ENCODE measurements at places on chromosomes 5 and 9.
A peak's percentile ranks its signal among the peaks of the same experiment; 100 is the strongest.

GRCh38 chr5:168843277-168844015 is 264.3 kb upstream of the PANK3 start:
- DNase-seq: no peak

- DNase-seq: peak; percentile 96
These were observed 795 bp upstream of the PJA2 start for GRCh38 chr5:109410389-109411148.

- no peak for DNase-seq
These were observed 24.0 kb downstream of the HNRNPK start for GRCh38 chr9:83956086-83956435.

DNA sequence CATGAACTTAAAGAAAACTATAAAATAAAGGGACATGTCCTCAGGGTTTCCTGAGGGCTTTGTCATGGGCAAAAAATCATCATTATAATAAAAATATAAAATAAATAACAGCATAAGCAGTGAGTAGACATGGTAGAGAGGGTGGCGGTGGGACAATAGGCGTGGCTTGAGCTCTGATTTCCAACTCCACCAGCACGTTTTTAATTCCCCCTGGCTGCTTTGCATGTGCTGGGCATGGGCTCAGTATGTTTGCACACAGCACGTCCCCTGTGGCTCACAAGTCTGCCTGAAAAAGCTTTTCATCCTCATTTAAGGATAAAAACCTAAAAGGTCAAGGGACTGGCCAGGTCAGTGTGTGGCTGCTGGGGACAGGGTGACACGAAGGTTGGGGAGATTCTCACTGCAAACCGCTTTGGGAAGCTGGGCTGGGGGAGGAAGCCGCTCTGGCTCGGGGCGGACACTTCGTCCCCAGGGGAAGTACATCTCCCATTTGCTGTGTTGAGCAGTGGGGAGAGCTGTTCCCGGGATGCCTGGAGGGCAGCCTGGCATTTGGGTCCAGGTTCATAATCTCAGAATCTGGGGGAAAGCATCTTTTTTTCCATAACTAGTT is 32.6 kb downstream of the NKX2-5 start:
- peak; percentile 53 for DNase-seq

GRCh38 chr9:124929464-124929863 is 11.4 kb downstream of the GOLGA1 start:
- no peak for DNase-seq

DNA sequence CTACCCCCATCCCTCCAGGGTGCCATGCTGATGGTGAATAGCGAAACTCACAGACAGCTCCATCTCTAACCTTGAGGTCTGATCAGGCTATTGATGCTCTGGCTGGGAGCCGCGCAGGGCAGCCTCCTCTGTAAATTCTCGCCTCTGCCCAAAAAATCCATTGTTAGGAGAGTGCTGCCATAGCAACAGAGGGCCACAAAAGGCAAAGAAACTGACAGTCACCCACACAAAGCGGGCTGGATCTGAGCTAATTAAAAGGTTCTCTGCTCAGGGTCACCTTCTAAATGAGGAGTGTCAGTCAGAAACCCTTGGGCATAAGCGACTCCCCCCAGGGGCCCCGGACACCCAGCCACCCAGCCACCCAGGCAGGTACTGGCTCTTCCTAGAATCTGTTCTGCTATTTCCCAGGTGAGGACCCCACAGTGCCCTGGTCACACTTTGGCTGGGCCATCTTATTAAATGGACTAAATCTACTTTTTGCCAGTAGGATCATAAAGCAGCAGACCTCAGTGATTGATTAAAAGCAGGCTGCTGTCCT is 126.7 kb downstream of the MED10 start:
- DNase-seq: peak; percentile 23

DNA sequence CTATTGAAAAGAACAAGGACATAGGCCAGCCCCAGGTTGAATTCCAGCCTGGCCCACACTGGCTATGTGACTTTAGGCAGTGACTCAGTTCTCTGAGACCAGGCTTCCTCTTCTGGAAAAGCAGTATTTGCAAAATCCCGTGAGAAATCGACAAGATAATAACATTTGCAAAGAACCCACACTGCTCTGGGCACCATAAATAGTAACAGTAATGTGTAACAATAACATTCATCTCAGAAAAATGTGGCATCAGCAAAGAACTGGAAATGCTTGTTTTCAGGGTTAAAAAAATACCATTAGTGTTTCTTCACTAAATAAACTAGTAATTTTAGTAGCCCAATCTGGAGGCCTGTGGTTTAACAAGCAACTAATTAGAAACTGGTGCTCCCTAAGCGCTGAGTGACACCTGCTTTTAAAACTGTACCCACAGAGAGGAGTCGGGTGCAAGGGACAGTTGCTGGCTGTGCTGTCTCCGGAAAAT is 148.4 kb downstream of the TTLL11 start:
- no peak for DNase-seq

GRCh38 chr5:172816925-172817562 is 17.0 kb upstream of the ERGIC1 start:
- DNase-seq: no peak

GRCh38 chr5:57482671-57483106 is at the start of gene ACTBL2:
Gene ACTBL2 (minus strand): TSS chr5:57482811. CDS start chr5:57482707, 104 bp downstream.
- peak; percentile 97 for DNase-seq

GRCh38 chr5:142664067-142664466 is 21.8 kb downstream of the FGF1 start:
- no peak for DNase-seq

- DNase-seq: no peak
These were observed 182.1 kb upstream of the PTGER4 start for GRCh38 chr5:40497573-40497972.

- DNase-seq: no peak
These were observed 193.2 kb downstream of the EFNA5 start for GRCh38 chr5:107477492-107477891.

GRCh38 chr9:98552331-98552730 is 156.4 kb downstream of the GABBR2 start:
- peak; percentile 76 for DNase-seq

DNA sequence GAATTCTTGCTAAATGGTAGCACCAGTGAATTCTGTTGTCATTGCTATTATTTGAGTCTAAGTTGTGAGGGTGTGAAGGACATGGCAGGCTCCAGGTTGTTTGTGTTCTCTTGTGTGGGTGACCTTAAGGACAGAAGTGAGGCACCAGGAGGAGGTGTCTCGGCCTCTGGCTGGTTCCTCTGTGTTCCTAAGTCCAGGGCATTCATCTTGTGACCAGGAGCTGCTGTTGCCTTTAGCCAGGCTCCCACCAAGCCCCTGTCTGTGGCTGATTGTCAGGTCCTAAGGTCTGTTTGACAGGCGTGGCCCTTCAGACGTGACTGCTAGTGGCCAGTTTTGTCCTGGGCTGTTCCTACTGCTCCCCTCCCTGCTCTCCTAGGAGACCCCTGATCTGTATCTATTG is 89.4 kb downstream of the ANGPTL2 start:
- DNase-seq: peak; percentile 40

DNA sequence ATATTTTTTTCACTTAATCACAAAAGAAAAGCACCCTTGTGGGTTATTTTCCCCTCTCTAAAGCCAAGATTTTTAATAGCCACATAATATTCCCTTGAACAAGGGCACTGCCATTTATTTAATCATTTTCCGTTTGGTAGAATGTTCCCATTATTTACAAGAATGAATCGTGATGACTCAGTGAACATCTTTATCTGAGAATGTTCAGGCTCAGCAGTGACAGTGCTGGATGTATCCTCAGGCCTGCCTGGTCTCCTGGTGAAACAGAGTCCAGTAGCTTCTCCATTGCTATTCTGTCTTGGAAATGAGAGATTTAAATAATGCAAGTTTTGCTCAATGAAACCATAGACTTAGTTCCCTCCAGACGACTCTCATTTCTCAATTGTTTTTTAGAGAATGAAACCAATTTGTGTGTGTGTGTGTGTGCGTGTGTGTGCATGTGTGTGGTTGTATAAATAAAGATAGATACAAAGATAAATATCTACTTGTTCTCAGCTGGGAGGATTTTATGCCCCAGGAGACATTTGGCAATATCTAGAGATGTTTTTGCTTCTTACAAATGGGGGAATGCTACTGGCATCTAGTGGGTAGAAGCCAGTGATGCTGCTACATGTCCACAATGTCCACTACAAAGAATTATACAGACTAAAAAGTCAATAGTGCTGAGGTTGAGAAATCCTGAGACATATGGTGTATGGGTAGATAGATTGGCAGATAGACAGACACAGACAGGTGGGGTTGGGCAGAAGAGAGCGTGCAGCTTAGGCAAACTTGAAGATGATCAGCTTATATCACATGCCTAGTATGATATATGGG is 55.0 kb downstream of the PAPPA start:
- DNase-seq: no peak

DNA sequence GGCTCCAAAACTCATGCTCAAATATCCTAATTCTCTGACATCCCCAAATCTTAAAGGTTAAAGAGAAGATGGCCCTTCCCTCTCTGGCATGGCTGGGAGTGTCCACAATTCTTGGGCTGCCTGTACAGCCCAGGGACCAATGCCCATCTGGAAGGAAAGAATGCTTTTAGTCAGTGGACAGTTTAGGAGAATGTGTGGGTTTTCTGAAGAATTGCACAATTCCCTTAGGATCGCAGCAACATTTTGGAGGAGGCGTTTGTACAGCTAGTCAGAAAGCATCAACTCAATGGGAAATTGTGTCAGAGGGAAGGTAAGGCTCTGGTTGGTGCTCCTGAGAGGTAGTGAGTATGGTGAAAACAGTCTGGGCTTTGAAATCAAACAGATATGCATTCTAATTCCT is 15.0 kb downstream of the FAM193B start:
- no peak for DNase-seq

DNA sequence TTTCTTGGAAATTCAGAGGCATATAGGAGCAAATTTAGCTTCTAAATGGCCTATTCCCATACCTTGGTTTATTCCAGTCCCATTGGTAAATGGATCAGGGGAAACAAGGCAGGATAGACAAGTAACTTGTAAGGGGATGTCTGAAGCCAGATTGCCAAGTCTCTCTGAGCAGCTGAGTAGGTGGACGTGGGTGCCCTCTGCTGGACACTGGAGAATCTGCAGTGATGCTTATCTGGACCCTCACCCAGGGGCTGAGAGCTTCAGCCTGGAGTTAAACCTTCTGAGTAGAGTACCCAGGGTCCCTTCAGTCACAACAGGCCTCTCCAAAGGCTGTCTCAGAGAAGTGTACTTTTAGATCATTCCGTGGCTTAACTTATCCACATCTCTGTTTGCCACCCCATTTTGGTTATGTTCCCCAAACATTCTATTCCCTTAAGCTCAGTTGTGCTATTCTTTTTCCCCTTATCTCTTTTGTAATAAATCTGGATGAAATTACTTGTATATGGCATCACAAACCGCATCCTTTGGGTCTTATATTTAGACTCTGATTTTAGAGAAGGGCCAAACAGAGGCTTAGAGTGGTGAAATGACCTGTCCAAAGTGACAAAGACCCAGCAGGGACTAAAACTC is 218.3 kb upstream of the GLRA1 start:
- peak; percentile 82 for DNase-seq

GRCh38 chr9:136581614-136582447 is 36.0 kb upstream of the NOTCH1 start:
- DNase-seq: no peak

GRCh38 chr9:129483415-129484351 is 137.2 kb downstream of the C9orf50 start:
- no peak for DNase-seq

DNA sequence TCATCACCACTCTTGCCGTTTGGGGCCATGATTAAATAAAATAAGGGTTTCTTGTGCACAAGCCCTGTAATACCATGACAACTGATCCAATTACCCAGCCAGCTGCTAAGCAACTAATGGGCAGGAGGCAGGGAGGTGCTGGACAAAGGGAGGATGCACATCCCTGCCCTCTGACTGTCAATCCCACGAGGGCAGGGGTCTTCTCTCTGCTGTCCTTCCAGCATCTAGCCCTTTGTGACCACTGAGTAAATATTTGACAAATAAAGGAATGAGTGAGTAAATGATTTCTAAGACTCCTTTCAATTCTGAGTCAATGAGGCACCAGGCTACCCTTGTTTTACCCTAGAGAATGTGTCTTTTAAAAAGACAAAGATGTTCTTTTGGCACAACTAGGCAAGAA is 247.1 kb downstream of the SYK start:
- DNase-seq: peak; percentile 37

DNA sequence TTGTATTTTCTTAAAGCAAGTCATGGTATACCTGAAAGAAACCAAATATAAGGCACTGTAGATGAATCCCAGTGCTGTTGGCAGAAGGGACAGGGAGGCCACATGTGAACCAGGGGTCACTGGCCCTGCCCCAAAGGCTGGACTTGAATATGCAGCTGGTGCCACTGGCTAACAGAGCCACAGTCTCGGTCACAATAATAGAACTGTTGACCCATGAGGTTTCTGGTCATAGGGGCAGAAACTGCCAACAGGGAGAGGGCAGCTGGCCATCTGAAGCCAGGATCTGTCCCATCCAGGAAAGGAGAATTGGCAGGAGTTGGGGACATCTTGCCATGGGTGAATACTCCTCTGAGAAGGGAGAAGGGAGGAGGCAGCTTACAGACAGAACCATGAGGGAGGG is 31.9 kb downstream of the PALM2AKAP2 start:
- no peak for DNase-seq

DNA sequence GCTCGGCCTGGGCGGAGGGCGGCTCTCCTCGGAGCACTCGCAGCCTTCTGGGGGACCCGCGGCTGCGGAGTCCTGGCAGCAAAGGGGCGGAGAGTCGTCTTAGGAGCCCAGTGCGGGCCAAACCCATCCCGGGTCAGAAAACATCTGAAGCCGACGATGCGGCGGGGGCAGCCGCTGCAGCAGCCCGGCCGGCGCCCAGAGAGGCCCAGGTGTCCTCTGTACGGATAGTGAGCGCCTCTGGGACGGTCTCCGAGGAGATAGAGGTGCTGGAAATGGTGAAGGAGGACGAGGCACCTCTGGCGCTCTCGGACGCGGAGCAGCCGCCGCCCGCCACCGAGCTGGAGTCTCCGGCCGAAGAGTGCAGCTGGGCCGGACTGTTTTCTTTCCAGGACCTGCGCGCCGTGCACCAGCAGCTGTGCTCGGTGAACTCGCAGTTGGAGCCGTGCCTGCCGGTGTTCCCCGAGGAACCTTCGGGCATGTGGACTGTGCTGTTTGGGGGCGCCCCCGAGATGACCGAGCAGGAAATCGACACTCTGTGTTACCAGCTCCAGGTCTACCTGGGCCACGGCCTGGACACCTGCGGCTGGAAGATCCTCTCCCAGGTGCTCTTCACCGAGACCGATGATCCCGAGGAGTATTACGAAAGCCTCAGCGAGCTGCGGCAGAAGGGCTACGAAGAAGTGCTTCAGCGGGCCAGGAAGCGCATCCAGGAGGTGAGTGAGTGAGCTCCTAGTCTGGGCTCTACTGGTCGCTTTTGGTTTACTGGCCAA is 1.2 kb downstream of the JMY start:
- DNase-seq: peak; percentile 78

DNA sequence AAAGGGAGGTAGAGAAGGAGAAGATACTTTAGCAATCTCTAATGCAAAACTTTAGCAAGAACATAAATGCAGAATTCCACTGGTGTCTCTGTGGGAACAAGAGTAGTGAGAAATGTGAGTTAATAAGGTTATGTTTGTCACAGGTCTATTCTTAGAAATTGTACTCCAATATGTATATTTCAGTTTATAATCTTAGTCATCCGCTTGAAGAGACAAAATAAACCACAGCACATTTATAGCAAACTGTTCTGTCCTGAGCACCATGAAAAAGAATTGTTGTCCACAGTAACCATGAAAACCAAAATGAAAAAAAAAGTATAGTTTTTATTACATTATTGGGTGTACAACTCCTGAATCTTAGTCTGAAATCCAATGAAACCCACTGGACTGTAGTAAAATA is 93.6 kb upstream of the TSLP start:
- DNase-seq: no peak
